Activated naive CD4-positive, alpha-beta T cell treated with Interleukin-2 at 50 U/mL for 16 hours (primary cell): ENCODE measurements at places on chromosomes 6 and 20.
A peak's percentile ranks its signal among the peaks of the same experiment; 100 is the strongest.

DNA sequence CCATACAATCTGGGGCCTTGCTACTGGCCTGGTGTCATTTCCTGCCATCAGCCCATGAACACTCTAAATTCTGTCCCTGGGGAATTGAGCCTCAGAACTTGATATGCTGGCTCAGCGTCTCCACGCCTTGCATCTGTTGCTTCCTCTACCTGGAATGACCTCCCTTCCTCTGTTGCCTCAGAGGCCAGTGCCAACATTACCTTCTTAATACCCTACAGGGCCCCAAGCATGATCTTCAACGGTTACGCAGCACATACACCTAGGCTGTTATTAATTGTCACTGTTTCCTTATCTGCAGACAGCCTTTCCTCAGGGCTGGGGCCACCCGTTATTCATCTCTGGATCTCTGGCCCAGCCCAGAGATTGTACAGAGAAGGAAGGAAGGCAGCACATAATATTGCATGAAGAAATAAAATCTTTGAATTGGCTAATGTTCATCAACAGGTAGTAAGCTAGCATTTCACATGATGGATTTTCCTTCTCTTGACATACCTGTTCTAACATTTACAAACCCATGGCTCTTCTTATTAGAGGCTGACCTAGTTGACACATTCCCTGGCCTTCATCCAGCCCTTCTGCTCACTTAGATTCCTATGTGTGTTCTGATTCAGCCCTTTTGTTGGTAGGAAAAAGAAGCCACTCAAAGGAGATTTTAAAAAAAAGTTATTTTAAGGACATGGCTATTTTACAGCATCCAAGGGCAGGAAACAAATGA, 8.4 kb upstream of the RNF182 start:
- DNase-seq = no peak

GRCh38 chr6:33313105-33313708, 671 bp downstream of the TAPBP start:
- DNase-seq = peak; percentile 54

- no peak for DNase-seq
These were observed 38.4 kb downstream of the ANKRD6 start for GRCh38 chr6:89471287-89471867.

DNA sequence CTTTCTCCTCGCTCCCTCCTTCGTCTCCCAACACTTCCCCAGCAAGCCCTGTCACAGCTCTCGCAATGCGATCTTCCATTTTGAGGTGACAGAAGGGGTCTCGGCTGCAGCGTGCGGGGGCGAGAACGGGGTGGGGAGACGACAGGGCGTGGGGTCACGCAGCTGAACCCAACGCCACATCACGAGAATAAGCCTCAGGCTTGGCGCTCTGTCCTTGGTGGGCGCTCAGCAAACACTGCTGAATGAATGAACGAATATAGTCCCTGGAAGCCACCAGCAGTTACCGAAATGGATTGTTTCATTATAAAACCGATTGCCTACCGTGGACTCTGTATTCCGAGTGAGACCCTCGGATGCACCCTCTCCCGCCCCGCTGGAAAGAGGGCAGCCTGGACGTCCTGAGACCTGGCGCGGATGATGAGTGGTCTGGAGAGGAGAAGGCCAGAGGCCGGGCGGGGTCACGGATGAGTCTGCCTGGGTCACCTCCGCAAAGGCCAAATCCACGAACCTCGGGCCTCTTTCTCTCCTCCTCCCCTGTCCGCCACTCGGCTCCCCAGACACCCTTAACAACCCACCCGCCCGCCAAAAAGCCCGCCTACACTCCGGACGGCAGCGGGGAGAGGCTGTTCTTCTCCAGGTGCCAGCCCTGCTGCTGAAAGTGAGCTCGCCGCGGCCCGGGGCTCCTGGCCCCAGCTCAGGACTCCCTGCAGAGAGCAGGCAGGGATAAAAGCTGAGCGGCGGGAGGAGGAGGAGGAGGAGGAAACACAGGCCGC, 3.7 kb downstream of the NRN1 start:
- no peak for DNase-seq

- no peak for DNase-seq
These were observed 45.5 kb downstream of the HMGN3 start for GRCh38 chr6:79188885-79189480.

DNA sequence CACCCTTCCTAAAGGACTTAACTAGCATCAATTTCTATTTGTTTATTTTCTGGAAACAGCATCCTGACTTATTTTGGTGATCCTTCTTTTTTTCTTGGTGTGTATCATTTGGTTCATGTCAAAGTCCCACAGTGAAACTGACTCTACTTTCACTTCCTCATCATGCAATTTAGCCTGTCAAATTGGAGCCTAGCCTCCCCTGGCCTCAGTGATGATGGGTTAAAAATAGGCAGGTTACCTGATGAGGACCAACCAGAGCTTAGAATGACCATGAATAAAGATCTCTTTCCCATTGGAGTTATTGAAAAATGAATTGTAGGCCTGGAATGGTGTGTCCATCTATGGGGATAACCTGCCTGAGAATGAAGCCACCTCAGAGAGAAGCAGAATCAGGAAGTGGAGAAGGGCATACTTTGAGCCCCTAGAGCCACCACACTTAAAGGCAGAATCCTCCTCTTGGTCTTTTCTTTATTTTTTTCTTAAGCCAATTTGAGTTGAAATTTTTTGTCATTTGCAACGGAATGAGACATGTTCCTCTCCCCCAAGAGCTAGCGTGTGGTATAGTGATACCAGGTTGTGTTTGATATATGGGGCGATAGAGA, 105.6 kb downstream of the BTBD3 start:
- DNase-seq = no peak

- DNase-seq = no peak
These were observed 5.4 kb upstream of the FOXF2 start for GRCh38 chr6:1383729-1384548.
